ENCODE measurements at places on chromosomes 7 and 10. TPM values are rescaled to one million over a fixed set of nuclear protein-coding genes. Genes with fewer than 3 reads are reported as not detected.

GRCh38 chr10:80648106-80648505 lies 110.4 kb downstream of the SH2D4B start:
- DNase-seq: no peak

DNA sequence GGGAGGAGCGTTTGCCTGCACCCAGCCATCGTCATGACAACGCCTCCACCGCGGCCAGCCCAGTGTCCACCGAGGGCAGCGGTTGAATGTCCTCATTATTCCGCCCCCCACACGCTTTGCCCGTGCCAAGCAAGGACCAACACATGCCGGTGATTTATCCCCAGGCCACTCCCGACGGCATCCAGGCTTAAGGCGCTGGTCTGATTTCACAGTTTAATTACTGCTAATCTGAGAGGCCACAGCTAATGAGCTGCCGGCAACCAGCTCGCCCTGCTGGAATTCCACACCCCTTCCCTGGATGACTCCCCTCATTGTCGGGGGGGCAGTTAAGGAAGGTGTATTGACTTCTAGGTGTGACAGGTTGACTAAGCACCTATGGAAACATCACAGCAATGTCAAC lies 432.3 kb downstream of the DNAJB6 start:
- no peak for DNase-seq

Gene OR2A5
- total RNA-seq: not detected

DNA sequence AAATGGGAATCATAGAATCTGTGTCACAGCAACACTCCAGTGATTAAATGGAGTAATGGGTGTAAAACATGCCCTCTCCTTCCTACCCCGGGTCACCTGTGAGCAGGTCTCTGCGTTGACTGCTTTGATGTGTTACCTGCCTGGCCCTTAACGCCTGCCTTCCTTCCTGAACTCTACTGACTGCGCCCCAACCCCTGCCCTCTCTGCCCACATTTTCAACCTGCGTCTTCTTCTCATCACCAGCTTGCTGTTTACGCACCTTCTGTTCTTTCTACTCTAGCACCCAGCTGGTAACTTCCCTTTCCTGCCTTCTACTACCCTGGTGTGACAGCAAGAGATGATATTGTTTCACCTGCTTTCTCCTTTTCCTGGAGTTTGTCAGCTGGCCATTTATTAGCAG lies 303.0 kb upstream of the LRGUK start:
- DNase-seq: no peak

- no peak for DNase-seq
Observed at GRCh38 chr7:9181356-9181755, 747.9 kb downstream of the NXPH1 start.

Gene SSMEM1
- not detected for total RNA-seq

Gene TRPV5
- not detected for total RNA-seq

DNA sequence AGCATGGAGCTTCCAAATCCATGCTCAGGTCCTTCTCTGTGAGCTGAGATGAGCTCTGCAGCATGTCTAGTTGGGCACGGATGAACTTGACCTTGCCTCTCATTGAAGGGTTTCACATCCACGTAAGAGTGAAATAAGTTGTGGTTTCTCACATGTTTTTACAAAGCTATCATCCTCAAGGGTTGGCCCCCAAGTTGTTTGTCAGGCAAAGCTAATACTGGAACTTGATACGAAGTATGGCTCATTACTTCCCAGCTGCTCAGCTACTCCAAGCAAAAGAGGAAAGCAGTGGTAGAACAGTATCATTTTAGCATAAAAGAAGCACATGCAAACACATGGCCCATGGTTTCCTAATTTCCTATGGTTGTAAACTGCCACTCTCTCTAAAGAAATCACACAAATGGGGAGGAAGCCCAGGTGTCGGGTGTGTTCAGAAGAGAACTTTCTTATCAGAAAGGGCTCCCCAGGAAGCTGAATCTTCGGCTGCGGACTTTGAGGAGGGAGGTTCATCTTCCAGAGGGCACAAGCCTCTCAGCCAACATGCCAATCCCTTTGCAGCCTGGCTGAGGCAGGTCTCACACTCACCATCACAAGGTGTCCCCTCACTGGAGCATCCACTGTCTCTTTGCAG lies 45.3 kb downstream of the PDLIM1 start:
- DNase-seq: no peak

- DNase-seq: no peak
Observed at GRCh38 chr10:6537770-6538169, 42.3 kb downstream of the PRKCQ start.

DNA sequence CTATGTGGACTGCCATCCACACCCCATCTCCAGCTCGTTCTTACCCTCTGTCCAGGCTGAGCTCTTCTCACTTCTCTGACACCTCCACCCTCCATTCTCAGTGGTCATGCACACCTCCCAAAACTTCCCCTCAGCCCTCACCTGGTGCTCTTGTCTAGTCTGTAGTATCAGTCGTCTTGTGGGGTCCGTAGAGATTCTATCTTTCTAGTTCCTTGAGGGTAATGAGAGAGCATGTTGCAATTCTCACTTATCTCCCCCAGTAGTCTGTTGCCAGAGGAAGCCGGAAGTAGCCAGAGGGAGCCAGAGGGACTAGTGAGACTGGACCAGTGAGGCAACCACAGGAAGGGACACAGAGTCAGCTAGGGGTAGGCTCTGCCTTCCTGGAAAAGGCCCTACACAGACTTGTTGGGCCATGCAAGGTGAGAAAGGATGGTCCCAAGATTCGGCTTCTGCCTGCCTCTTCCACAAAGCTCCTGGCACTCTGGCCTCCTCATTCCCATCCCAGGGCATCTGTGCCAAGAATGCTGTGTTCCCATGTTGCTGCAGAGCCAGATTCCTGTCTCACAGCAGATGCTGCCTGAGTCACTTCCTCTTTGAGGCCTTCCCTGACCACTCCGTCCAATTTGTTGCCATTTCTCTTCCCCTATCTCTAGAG lies 50.6 kb upstream of the DUSP5 start:
- DNase-seq: peak; percentile 60

- DNase-seq: no peak
Observed at GRCh38 chr10:43204042-43204942, 62.6 kb downstream of the RASGEF1A start.

Gene CCL24
- total RNA-seq: not detected

DNA sequence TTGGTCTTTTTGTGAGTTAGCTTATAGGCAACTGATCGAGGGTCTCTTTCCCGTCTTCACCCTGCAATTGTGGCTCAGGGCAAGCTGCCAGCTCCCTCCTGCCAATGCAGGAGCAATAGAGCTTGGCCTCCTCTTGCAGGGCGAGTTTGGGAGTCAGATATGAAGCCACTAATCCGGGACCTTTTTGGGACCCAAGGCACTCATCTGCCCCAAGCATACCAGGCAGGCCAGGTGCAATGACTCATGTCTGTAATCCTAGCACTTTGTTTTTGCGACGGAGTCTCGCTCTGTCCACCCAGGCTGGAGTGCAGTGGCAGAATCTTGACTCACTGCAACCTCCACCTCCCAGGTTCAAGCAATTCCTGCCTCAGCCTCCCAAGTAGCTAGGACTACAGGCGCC lies 21.1 kb downstream of the LIMK1 start:
- no peak for DNase-seq

Gene SLC26A3
- total RNA-seq: not detected

GRCh38 chr7:138917771-138918170 lies 63.4 kb downstream of the KIAA1549 start:
- no peak for DNase-seq

Measured in A673 (cell line).